Amniotic stem cell (primary cell): ENCODE measurements at places on chromosomes 3 and 15.
A peak's percentile ranks its signal among the peaks of the same experiment; 100 is the strongest.

GRCh38 chr3:81709606-81710005 lies 51.8 kb downstream of the GBE1 start:
- no peak for DNase-seq

- no peak for DNase-seq
Observed at GRCh38 chr3:196842567-196843434, 24.9 kb upstream of the SENP5 start.

- no peak for DNase-seq
Observed at GRCh38 chr3:3172627-3173026, 6.9 kb downstream of the CRBN start.

DNA sequence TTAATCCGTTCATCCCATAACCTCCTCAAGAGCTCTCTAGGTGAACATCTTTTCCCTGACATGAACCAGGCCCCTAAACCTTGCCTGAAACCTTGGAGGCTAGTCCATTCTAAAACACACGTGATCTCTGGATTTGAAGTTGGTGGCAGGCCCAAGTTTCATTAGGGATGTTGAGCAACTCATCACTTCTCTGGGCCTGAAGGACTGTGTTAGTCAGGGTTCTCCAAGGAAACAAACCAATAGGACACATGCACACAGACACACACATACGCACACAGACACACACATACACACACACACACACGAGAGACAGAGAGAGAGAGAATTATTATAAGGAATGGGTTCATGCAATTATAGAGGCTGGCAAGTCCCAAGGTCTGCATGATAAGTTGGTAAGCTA lies 31.9 kb downstream of the ACAN start:
- DNase-seq: no peak

GRCh38 chr3:24622138-24622537 lies 127.5 kb upstream of the THRB start:
- no peak for DNase-seq

GRCh38 chr3:129592381-129593131 lies 13.9 kb downstream of the PLXND1 start:
- DNase-seq: no peak

GRCh38 chr15:39016706-39017105 lies 452.1 kb upstream of the RASGRP1 start:
- DNase-seq: no peak

DNA sequence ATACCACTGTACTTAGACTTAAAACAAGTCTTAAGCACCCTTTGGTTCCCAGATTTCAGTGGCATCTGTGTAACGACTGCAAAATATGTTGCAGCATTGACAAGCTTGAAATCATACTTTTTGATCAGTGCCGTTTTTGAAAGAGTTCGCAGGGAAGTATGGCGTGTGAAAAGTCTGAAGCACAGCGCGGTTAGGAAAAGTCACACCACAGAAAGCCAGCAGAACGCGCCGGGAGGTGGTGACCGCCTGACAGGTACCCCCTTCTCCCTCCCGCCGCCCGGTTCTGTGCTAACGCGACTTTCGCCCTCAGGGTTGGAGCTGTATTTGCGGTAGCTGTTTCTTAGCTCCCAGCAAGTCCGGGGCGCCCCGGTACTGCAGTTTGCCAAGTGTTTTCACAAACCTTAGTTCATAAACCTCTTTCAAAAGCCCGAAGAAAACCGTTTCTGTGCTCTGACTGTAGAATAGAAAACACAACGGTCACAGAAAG lies 481 bp upstream of the CRYBG3 start:
- no peak for DNase-seq

DNA sequence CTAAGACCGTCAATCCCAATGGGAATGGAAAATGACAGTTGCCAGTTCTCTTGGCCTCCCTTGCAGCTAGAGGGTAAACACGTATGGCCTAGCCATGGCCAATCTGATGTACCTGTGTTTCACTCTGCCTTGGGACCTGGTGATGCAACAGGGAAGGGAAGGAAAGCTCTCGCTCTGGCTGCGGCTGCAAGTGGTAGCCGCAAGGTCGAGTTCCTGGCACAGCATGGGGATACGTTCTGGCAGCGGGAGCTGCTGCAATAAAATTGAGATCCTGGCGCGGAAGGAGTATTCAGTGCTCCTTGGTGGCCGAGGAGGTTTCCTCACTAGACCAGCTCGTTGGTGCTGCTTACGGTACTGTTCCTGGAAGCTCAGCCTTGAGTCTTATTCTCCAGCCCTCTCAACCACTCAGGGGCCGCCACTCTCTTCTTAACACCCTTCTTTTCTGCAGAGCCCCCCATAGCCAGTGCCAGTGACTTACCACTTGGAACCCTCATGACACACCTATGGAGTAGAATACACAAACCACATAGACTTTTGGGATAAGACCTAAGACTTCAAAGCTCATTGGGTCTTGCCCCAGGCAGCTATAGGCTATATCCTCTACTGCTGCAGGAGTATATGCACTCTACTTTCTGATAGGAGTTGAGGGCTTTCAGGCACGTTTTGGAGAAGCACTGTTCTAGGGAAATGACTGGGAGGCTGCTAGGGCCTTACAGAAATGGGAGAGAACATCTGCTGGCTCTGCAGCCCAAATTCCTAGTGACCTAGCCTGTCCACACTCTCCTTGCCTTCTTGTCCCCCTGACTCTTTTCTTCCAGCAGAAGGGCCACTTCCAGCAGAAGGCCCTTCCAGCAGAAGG lies 2.7 kb downstream of the KY start:
- DNase-seq: no peak

- peak; percentile 64 for DNase-seq
Observed at GRCh38 chr3:159077860-159078259, 276.0 kb downstream of the MFSD1 start.

DNA sequence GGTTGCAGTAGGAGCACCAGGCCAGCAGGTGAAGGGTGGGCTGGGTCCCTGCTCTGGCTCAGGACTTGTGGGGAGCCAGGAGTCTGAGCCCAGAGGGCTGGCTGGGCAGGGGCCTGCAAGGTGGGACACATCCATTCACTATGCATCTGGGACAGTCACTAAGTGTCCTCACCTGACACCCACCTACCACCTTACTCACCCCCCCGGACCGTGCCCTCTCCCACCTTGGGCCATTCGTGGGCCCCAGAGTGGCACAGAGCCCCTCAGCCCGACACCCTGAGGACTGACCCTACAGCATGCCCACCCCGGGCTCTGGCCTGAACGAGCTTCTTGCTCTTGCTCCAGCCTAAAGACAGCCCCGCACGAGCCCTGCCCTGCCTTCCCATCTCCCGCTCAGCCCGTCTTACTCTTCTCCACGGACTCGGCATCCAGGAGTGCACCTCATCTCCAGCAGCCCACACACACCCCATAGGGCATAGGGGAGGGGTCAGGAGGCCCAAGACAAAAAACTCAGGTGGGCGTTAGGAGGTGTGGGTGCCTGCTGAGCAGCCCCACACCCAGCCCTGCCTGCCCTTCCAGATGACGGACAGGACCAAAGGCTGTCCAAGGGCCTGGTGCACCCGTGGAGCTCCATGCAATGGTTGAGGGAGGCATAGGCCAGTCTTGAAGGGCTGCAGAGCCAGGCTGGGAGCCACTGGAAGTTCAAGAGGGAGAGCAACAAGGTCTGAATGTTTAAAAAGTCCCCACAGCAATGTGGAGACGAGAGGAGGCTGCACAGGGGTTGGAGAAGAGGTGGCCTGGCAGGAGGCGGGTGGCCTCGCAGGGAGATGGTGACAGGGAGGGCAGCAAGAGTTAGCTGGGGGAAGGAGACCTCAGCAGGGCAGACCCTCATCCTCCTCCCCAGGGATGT lies 27.0 kb downstream of the PTH1R start:
- DNase-seq: no peak

DNA sequence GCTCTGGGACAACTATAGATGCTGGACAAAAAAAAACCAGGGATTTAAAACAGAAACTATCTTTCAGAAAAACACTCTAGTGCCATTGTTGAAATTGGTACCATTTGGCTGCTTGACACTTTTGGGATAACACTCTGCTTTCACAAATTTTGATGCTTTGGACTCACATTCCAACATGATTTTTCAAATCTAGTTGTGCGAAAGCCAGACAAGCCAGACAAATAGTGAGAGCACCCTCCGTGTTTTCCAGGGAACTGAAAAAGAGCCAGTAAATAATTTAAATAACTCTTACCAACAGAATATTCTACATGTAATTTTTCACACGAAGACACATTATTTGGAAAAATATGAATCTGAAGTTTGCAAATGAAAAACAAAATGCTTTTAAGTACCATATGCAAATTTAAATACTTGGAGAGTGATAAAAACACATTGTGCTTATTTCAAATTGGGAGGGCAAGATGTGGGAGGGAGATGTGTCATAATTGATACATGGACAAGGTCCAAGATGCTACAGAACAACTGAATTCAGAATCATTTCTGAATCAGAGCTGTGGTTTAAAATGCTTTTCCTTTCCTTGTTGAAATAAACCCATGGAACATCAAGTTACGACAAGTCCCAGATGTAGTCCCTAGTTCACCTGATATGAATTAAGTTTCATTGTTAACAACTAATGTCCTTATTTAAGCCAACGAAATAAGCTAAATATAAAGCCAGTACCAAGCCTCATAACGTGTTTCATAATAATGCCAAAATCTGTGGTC lies 144.2 kb upstream of the SOX2 start:
- no peak for DNase-seq

DNA sequence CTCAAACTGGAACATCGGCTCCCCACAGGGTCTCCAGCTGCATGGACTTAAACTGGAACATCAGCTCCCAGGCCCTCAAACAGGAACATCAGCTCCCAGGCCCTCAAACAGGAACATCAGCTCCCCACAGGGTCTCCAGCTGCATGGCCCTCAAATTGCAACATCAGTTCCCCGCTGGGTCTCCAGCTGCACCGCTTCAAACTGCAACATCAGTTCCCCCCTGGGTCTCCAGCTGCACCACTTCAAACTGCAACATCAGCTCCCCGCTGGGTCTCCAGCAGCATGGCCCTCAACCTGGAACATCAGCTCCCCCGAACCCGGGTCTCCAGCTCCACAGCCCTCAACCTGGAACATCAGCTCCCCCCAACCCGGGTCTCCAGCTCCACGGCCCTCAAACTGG lies 82.0 kb downstream of the TFRC start:
- DNase-seq: no peak

DNA sequence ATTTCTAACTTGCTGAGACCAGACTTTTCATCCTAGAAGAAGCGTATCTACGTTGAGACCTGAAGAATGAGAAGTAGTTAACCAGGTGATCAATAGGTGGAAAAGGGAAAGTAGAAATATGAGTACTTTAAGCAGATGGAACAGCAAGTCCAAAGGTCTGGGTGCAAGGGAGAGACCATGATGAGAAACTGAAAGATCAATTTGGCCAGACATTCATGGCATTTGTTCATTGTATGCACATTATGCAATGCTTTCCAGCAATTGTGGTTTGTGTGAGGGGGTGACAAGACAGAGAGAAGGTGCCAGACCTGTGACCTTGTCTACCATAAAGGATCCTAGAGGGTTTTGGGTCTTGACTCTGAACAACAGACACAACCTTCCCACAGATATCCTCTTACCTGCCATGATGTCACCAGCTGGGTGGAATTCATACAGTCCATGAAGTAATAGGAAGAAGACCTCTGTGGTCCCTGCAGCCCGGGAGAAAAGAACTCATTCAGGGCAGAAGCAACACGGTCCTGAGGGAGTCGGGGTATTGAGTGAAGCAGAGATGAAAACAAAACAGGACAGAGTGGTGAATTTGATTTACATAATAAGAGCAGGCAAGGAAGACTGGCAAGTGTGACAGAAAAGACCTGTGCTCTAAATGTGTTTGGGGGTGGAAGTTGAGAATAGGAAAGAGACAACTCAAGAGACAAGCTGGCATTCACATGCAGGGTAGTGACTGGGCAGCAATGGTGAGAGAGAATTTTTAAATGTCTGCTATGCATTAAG lies 63.4 kb upstream of the PSMD6 start:
- no peak for DNase-seq

GRCh38 chr3:172868582-172869200 lies 118.2 kb downstream of the ECT2 start:
- no peak for DNase-seq

DNA sequence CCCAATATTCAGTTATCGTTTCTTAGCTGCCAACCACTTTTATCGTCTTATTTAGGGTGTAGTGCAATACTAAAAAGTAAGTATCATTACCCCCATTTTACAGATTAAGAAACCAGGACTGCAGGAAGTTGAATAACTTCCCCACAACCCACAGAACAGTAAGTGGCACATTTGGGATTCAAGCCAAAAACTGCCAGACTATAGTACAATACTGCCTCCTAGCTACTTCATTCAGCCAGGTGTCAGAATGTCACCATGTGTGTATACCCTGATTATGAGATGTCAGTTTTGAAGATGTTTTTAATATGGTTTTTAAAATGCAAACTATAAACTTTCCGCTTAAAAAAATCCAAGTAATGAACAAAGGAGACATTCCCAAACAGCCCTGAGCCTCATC lies 74.2 kb upstream of the PROK2 start:
- DNase-seq: no peak

- no peak for DNase-seq
Observed at GRCh38 chr3:67196677-67197076, 198.6 kb downstream of the KBTBD8 start.

DNA sequence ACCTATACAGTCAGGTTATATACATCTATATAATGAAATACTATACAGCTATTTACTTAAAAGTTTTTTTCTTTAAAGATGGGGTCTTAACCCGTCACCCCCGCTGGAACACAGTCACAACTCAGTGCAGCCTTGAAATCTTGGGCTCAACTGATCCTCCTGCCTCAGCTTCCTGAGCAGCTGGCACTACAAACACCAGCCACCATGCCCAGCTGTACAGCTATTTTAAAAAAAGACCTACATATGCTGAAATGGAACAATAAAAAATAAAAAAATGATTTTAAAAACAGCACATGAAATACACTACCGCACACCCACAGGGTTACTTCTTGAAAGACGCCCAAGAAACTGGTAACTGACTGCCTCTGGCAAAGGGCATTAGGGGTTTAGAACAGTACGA lies 3.8 kb downstream of the NCBP2 start:
- no peak for DNase-seq

GRCh38 chr3:187641320-187642016 lies 28.7 kb downstream of the SST start:
- DNase-seq: no peak

DNA sequence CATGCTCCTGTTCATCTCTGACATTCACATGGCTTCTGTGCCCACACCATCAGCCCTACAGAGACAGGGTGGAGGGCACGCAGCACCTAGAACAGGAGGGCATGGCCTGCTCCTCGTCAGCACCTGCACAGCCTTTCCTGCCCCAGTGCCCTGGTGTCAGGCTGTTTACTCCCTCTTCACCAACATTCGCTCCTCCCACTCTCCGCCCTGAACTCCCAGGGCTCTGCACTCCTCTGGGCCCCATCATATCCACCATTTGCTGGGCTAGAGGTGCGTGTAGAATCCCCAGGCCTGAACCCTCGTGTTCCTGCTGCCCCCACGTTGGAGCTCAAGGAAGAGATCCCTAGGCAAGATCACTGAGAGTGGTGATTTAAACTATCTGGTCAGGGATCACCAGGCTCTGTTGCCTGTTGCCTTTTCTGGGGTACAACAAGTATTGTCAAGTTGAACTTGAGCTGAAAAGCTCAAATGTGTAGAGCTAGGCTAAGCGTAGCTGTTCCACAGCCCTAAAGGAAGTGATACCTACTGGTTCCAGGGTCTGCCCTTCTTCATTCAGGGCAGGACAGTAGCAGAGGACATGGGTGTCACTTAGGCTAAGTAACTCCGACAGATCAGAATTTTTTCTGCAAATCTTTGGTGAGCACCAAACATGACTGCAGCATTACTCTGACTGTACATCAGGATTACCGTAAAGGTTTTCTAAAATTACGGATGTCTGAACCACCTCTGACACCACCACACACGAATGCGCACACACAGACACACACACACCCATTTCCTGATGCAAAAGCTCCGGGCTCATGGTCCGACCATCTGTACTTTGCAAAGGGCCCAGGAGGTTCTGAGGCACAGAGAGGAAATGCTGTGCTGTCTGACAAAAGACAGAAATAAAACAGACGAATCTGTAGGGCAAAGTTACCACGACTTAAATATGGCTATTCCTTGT lies 43.7 kb upstream of the GNB5 start:
- DNase-seq: no peak
